Naive B cell (primary cell): ENCODE measurements at places on chromosomes 13 and 19.

DNA sequence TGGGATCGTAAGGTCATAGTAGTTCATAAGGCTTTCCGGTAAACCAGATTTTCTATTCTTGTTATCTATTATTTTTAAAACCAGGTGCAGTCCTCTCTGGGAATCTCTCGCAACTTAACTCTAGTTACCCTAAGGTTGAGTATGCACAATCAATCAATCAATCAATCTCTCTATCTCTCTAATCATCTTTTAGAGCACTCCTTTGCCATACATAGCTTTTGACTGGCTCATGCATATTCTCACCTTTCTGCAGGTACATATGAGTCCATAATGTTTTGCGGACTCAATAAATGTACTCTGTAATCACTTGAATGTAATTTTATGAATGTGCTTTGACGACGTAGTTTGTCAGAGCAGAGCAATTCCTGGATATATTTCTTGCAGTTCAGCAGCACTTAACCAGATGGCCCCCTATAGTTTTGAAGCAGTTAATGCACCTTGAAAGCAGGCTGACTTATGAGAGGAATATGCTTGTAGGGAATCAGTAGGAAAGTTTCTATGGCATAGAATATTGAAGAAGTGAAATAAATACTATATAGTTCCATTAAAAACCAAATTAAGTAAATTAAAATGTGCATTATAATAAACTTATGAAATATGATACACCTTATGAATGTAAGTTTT lies 524.7 kb downstream of the GPC5 start:
- H3K4me1 ChIP-seq: no peaks in the 10 kb centered on the region
- no peak overlapping the region for H3K27ac ChIP-seq
- no peaks in the 10 kb centered on the region for H3K36me3 ChIP-seq
- no peak overlapping the region for H3K4me3 ChIP-seq
- H3K27me3 ChIP-seq: no peaks in the 10 kb centered on the region

GRCh38 chr13:18943721-18944391 lies 237.8 kb downstream of the TUBA3C start:
- H3K4me3 ChIP-seq: no peak overlapping the region
- H3K36me3 ChIP-seq: no peaks in the 10 kb centered on the region
- no peaks in the 10 kb centered on the region for H3K27me3 ChIP-seq
- no peak for DNase-seq
- H3K4me1 ChIP-seq: peaks cover 4% of the 10 kb centered on the region
- H3K27ac ChIP-seq: no peak overlapping the region

GRCh38 chr13:60679131-60679530 lies 282.1 kb downstream of the TDRD3 start:
- no peak for DNase-seq
- no peak overlapping the region for H3K4me3 ChIP-seq

GRCh38 chr13:111411151-111411858 lies 90.9 kb downstream of the TEX29 start:
- H3K4me1 ChIP-seq: no peaks in the 10 kb centered on the region
- no peak overlapping the region for H3K4me3 ChIP-seq
- no peaks in the 10 kb centered on the region for H3K36me3 ChIP-seq
- peaks cover 39% of the 10 kb centered on the region for H3K27me3 ChIP-seq
- DNase-seq: no peak
- H3K27ac ChIP-seq: no peak overlapping the region

DNA sequence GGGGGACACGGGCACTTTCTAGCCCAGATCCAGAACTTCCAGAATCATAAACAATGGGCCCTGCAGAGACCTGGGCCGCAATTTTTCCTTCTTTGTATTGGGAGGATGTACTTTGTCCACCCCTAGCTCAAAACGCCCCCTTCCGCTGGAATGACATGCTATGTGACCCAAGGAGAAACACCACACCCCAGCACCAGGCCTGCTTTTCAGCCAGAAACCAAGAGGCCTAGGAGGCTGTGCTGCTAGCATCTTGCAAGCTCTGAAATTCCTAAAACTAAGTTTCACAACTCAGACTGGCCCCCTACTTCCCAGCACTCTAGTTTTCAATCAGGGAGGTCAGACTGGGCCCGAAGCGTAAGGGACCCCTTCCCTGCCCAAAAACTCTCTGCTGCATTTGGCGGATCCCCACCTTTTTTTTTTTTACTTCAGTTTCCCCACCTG lies 538 bp downstream of the LSM4 start:
- H3K4me1 ChIP-seq: peaks cover 32% of the 10 kb centered on the region
- peak overlapping the region; percentile 82 for H3K4me3 ChIP-seq
- no peaks in the 10 kb centered on the region for H3K27me3 ChIP-seq
- no peaks in the 10 kb centered on the region for H3K36me3 ChIP-seq
- no peak for DNase-seq
- peak overlapping the region; percentile 89 for H3K27ac ChIP-seq

DNA sequence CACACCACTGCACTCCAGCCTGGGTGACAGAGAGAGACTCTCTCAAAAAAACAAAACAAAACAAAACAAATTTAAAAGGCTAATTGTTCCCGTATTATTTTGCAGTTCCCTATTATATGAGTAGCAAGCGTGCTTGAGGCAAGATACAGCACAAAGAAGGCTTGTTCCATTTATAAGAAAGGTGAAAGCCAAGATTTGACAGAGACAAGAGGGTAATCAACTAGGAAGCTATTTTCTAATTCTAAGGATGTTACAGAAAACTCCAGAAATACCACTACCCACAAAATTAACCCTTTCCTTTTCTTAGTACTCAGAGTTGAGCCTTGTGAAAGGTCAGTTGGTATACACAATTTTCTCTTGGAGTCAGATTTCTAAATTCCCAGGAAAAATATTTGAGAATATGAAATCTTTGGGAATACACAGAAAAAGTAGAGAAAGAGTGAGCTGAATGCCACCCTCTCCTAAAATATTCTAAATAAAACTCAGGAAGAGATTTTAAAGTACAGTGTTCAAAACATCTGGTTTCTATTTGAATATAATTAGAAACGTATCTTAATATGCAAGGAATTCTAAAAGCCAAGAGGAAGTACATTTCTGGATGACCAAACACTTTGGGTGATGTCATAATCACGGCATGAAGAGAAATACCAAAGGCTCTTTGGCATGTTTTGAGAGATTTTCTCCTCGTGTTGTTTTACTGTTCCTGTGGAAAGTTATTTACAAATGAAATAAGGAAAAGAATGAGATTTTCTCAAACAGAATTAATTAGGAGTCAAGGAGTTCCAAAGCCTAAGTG lies 63.0 kb upstream of the FLT1 start:
- no peak overlapping the region for H3K27ac ChIP-seq
- no peak for DNase-seq
- H3K36me3 ChIP-seq: no peaks in the 10 kb centered on the region
- H3K4me1 ChIP-seq: no peaks in the 10 kb centered on the region
- no peaks in the 10 kb centered on the region for H3K27me3 ChIP-seq
- H3K4me3 ChIP-seq: no peak overlapping the region

- peak overlapping the region; percentile 100 for H3K4me3 ChIP-seq
- no peaks in the 10 kb centered on the region for H3K27me3 ChIP-seq
- H3K27ac ChIP-seq: peak overlapping the region; percentile 98
- no peaks in the 10 kb centered on the region for H3K36me3 ChIP-seq
- DNase-seq: no peak
Observed at GRCh38 chr19:2236064-2236313, 140 bp downstream of the PLEKHJ1 start.

DNA sequence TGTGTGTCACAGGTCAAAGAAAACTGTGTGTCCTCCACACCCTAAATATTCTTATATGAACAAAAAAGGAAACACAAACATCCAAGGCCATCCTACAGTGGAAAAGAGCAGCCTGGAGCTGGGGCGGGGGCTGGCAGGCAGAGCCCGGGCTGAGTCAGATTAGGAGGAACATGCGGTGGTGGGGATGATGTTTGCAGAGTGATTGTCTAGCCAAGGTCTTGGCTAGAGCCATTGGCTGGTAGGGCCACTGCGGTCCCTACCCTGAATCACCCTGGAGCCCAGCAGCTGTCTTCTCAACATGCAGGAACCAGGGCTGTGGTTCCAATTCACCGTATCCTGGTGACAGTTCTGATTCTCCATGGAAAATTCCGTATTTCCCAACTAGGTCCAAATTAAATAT lies 439.5 kb downstream of the FGF9 start:
- no peak overlapping the region for H3K27ac ChIP-seq
- no peaks in the 10 kb centered on the region for H3K27me3 ChIP-seq
- H3K36me3 ChIP-seq: peaks cover 5% of the 10 kb centered on the region
- peaks cover 52% of the 10 kb centered on the region for H3K4me1 ChIP-seq

DNA sequence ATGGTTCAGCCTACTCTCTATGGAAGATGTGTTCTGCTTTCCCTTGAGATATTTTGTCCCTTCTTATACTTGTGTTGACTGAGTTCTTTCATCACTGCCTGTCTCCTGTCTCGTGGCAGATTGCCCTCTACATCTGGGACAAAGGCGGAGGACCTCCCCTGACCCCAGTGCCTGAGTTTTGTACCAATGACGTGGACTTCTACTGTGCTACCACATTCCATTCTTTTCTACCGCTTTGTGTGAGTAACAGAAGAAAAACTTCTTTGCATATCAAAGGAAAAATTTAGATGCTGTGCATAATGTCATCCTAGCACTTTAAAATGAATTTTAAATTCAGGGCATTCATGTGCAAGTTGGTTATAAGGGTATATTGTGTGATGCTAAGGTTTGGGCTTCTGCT lies 74.6 kb downstream of the B3GLCT start:
- no peak overlapping the region for H3K4me3 ChIP-seq
- H3K27ac ChIP-seq: no peak overlapping the region
- H3K36me3 ChIP-seq: peaks cover 64% of the 10 kb centered on the region

DNA sequence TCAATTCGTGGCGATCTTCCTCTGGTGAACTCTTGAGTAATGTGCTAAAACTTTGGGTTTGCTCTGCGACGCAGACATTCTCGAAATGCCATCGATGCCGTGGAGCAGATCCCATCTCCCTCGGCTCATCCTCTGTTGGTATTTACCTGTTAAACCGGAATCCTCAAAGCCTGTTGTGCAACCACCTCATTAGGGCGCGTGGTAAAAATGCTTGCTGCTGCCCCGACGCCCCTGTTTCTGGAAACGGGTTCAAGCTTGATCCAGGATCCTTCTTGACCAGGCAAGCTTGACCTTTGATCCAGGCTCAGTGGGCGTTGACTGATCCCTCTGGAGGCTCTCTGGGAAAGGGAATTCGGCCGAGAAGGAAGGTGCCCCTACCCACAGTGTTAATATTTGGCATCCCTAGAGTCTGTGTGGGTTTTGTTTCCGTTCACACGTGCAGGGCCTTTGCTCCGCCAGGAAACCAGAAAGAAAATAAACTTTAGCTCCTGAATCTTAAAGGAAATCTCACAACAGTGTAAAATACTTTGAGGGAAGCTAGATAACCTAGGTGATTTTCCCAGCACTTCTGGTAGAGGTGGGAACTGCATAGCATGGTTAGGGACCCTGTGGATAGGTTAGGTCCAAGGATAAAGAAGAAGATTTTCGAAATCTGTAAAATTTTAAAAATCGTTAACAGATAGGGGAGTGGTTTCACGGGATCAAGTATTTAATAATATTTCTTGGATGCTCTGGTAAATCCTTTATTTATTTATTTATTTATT lies 1.1 kb downstream of the LSM14A start:
- H3K4me3 ChIP-seq: peak overlapping the region; percentile 96
- H3K4me1 ChIP-seq: peaks cover 68% of the 10 kb centered on the region
- H3K36me3 ChIP-seq: no peaks in the 10 kb centered on the region
- DNase-seq: peak; percentile 11

DNA sequence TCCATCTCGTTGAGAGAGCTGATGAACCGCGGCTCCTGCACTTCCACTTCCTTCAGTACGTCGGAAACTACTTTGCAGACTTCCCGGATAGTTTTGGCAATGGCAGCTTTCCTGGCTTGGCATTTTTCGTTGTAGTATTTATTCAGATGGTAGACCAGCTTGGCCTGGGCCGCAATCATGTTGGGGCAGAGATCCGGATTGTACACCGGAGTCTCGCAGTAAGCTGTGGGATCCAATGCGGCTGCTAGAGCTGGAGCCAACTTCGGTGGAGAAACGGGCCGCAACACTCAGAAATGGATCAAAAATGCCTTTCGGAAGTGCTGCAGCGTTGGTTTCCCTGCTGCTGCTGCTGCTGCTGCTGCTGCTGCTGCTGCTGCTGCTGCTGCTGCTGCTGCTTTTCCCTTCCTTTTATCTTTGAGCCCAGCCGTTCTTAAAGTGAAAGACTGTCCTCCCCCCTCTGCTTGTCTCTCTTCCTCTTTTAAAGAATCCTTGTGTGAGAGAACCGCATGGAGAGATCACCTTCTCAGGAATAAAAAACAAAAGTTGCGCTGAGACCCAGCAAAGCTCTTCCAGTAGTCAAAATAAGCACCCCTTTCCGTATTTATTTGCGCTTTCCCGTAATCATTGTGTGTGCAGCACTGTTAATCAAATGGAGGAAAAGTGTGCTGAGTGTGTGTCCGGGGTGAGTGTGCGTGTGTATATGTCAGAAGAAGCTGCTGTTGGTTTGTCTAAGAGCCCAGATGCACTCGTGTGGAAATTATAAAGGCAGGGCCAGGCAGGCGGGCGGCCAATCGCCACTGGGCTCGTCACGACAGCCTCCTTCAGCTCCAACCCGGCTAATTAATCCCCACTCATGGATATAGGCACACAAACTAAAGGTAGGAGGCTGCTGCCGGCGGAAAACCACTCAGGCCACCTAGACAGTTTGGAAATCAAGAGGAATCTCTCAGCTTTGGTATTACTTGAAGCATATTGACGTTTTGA lies at the start of gene MAB21L1:
MAB21L1 (minus strand) TSS at position 730 of the 984 bp plus-strand sequence; CDS start at position 179, 551 bp downstream.
- peaks cover 55% of the 10 kb centered on the region for H3K27me3 ChIP-seq
- peak within 1 kb of the TSS; percentile 68 for H3K27ac ChIP-seq
- H3K4me3 ChIP-seq: peak within 1 kb of the TSS; percentile 81
- H3K4me1 ChIP-seq: peaks cover 25% of the 10 kb centered on the region

DNA sequence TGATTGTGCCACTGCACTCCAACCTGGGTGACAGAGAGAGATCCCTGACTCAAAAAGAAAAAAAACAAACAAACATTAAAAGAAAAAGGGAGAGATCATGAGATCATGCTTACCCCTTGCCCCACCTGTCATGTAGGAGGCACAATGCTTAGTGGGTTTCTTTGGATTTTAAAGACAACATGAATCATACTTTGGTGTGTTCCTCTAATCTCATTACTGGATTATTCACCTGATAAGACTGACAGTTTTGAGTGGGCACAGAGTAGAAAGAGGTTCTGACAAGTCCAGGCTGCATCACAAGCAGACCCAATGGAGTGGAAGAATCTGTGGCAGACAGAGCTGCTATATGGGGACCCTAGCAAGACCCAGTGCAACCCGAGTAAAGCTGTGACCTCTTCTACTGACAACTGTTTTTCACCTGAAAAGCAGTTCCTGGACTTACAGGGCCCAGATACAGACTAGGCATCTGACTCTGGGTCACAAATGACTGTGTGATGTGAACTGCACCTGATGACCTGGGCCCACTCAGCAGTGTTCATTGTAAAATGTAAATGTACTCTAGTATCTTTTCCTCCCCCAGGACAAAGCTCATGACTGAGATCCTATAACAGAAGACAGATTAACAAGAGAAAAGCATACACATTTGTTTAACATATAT lies 28.9 kb upstream of the USP12 start:
- DNase-seq: no peak
- peaks cover 2% of the 10 kb centered on the region for H3K27me3 ChIP-seq
- no peak overlapping the region for H3K4me3 ChIP-seq
- H3K36me3 ChIP-seq: no peaks in the 10 kb centered on the region
